NCI-H446 (cell line): ENCODE measurements at places on chromosomes 4 and X.
A peak's percentile ranks its signal among the peaks of the same experiment; 100 is the strongest.

DNA sequence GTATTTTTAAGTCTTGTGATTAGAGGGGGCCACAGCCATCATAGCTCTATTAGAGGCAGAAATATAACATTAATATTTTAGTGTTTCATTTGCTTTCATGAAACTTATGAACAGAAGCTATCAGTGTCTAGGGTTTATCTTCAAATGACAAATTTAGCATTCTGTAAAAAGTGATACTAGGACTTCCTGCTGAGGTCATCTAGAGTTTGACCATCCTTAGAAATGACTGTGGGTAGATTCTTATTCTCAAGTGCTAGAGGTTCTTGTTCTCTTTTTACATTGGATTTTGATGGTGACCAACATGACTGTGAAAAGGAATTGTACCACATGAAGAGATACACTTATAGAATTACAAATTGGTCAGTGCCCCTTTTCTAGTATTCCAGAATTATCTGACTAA is 568.6 kb downstream of the RPA4 start:
- DNase-seq: no peak

- peak; percentile 13 for DNase-seq
Measured at GRCh38 chr4:80096175-80096850, 23.3 kb upstream of the ANTXR2 start.

DNA sequence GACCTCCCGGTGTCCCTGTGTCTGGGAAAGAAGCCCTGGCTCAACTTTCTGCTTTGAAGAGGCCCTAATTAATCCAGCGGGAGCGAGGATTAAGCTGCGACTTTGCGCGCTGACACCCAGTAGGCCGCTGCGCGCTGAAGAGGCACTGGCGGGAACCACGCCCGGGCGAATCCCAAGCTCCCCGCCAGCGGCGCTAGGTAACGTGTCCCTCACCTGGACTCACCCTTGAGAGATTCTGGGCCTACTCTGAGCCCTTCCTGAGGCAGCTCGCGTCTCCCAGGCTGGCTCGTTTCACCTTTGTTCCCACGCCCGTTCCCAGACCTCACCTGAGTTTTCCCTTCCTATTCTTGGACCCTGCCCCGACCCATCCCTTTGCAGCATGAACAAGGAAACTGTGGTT is 616 bp upstream of the KLHL34 start:
- no peak for DNase-seq

DNA sequence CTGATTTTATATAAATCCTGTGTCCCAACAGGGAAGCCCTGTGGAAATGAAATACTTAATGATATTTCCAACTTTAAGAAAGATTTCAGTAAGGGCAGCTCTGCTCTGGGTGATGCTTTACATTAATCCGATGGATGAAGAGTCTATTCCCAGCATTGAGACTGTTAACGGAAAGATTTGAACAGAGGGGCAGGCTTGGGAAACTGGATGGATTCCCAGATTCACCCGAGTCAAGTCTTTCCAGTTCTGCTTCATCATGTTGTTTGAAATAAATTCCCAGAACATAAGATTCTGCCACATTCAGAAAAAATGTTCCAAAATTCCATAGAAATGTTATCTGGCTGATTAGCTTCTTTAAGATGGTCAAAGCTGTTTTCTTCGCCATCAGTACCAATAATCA is 246.0 kb downstream of the FBXW7 start:
- no peak for DNase-seq

DNA sequence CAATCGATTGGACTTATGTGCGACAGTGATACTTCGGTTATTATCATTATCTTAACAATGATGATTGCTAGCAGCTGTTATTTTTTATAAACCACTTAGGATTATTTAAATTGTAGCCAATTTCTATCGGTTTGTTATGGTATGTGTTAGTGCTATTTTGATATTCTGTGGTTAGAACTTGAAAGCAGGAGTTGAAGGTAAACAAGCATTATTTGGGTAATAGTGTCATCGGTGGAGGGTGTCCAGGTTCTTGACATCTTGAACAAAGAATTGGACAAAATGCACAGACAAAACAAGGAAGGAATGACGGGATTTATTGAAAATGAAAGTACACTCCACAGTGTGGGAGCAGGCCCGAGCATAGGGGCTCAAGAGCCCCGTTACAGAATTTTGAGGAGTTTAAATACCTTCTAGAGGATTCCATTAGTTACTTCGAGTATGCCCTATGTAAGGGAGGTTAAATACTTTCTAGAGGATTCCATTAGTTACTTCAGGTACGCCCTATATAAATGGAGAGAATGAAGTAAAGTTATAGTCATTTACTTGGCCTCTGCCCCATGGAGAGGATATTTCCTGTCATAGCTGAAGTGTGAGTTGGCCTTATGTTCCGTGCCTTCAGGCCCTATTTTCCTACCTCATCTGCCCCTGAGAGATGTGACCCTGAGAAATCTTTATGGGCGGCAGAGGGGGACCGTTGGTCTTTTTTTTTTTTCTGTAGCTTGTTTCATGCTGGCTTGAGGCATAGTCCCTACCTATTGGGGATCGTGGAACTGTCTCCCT is 13.1 kb downstream of the MOB1B start:
- no peak for DNase-seq

GRCh38 chr4:172680691-172681090 is 487.9 kb upstream of the GALNT7 start:
- DNase-seq: no peak

DNA sequence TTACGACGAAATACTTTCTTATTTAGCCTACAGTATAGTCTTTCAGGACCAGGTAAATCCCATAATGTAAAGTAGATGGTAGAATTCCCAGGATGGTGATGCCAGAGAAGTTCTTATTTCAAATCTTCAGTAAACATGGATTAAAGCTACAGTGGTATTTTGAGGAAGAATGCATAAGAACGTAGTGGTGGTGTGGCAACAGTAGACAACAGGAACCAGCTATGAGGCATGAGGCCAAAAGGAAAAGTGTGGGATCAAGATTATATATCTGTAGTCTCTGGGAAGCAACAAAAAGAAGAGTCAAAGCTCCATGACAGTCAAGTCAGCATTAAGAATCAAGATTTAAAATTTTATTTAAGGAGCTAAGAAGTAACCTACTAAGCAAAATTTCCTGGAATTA is 60.2 kb downstream of the METTL14 start:
- DNase-seq: no peak

- no peak for DNase-seq
Measured at GRCh38 chr4:83850435-83850834, 314.5 kb downstream of the GPAT3 start.

- DNase-seq: no peak
Measured at GRCh38 chr4:127491571-127491970, 141.2 kb upstream of the INTU start.

DNA sequence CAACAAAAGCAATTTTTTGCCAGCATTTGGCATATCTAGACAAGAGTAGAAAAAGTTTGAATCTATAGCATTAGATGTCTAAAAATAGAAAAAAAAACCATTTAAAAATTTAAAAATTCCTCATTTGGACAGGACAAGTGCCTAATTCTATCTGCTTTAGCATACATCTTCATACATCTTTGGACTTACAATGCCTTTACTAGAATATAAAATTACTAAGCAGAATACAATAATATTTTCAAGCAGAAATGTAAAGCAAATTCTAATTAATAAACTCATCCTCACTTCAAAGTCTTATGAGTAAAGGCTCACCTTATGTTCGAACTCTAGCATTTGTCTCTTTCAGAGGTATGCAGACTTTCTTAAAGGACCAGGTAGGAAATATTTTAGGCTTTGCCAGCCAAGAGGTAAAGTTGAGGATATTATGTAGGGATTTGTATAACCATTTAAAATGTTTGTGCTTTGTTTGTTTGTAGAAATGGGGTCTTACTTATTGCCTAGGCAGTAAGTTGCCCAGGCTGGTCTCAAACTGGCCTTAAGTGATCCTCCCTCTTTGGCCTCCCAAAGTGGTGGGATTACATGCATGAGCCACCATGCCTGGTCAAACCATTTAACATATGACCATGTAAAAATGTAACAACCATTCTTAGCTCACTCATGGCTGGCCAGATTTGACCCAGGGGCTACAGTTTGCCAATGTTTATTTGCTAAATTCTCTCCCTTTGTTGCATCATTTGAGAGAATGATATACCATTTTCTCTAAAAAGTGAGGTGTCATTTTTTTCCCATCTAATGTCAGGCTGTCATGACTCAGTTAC is 29.1 kb downstream of the UGDH start:
- no peak for DNase-seq

- no peak for DNase-seq
Measured at GRCh38 chr4:144295286-144295995, 154.9 kb upstream of the GYPA start.

- DNase-seq: no peak
Measured at GRCh38 chr4:2075987-2076907, 17.1 kb downstream of the NAT8L start.

DNA sequence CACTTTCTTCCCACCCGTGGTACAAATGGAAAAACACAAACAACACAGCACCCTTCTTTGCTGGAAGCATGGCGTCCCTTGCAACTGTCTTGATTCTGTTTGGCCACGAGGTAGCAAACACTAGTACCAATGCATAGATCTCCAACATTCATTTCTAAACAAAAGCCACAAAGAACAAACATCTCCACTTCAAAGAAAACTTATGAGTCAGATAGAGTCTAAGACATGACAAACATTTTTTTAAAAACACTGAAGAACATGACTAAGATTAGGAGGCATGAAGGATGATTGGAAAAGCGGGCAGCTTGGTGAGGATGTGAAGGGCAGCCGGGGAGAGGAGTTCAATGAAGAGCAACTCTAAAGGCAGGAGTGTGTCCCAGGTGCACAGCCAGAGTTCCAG is 197.6 kb upstream of the FAM9B start:
- no peak for DNase-seq

DNA sequence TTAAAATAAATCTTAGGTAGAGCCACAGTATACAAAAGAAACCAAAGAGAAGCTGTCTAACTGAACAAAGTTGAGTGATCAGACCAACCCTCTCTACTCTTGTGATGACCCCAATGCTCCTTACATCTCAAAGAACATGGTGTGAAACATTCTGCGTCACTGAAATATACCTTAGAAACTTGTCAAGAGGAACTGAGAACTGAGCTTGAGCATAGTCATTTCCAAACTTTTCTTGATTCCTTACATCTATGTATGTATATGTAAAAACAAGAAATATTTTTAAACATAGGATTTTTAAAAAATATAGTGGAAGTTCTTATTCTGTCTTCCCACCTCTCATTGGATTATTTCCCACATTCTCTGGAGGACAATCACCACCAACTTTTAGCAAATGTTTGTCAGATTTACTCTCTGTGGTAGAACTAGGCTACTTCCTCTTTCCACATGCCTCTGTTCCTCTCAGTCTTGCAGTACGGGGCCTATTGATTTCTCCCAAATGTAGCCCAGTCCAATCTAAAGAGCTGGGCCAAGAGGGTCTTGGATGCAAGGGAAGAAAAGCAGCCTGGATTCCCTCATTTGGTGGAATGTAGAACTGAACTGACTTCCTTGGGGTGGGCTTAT is 98.2 kb upstream of the HHIP start:
- no peak for DNase-seq

- no peak for DNase-seq
Measured at GRCh38 chr4:36274158-36274557, 7.3 kb upstream of the DTHD1 start.

DNA sequence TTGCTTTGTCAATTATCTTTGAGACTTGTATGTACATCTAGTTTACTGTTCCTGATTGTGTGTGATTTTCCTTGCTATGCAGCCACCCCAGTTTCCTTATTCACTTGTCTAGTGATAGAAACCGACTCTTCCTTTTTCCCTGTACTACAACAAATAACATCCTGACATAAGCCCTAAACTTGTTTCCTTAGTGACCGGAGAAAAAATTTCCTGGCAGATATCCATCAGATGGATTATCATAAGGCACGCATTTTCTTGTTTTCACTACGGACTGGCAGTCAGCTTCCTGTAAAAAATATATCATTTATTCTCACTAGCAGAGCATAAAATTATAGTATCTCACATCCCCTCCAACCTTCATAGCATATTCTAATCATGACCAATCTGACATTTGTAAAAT is 410.7 kb downstream of the CENPC start:
- DNase-seq: peak; percentile 25

GRCh38 chr4:92303621-92304027 is at the start of gene GRID2:
Gene GRID2 (plus strand): TSS chr4:92303966.
- peak; percentile 14 for DNase-seq

DNA sequence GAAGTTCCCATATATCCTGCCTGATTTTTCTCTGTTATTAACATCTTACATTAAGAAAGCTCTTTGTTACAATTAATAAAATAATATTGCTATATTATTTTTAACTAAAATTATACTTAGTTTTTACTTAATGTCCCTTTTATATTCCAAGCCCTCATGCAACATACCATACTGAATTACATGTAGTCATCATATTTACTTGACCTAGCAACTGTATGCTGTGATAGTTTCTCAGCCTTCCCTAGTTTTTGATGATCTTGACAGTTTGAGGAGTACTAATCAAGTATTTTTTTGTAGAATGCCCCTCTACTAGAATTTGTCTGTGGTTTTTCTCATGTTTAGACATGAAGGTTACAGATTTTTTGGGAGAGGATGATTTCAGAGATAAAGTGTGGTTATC is 1503.8 kb upstream of the PABPC4L start:
- no peak for DNase-seq

- no peak for DNase-seq
Measured at GRCh38 chr4:118739022-118739713, 54.0 kb downstream of the METTL14 start.

GRCh38 chrX:17931855-17932254 is 70.8 kb upstream of the RAI2 start:
- no peak for DNase-seq
